ENCODE measurements at places on chromosomes 12 and 14.
A peak's percentile ranks its signal among the peaks of the same experiment; 100 is the strongest.

DNA sequence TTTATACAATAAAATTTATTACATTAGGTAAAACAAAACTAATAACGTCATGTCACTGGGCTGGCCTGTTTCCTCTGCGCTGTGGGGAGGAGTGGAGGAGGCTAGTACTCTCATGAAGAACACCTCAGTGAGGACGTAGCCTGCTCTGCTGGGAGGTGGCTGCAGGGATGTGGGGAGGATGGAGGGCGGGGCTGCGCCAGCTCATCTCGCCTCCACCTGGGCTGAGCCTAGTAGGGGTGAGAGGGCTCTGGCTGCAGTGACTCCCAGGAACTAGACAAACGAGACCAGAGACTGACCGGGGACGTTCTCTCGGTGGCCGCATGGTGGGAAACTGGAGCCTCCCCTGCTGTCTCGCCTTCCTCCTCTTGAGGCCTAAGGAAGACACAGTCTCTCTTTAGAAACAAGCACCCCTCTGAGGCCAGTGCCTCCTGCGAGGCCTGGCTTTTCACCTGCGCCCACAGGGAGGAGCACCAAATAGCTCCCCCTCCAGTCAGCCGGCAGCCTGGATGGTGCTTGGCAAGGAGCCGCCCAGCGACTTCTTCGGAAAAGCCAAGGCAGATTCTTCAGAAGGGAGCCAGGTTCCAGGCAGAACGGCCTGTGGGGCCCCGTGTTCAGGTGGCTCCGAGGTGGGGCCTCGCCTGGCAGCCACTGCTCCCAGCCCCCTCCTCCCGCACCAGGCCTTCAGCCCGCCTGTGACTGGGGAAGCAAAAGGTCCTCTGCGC is 62.4 kb downstream of the PLEKHG3 start:
- no peak for DNase-seq

- DNase-seq, result no peak
Measured at GRCh38 chr12:12108441-12109058, 37.8 kb downstream of the BCL2L14 start.

DNA sequence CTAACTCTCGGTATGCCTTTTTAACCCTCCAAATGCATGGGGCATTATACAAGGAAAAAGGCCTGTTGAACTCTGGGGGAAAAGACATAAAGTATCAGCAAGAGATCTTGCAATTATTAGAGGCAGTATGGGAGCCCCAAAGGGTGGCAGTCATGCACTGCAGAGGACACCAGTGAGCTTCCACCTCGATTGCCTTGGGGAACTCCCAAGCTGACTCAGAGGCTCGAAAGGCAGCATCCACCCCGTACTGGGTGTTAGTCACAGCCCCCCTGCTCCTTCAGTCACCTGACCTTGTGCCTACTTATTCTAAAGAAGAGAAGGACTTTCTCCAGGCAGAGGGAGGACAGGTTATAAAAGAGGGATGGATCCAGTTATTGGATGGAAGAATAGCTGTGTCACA is 781.4 kb upstream of the TMEM132C start:
- peak; percentile 29 for DNase-seq

- DNase-seq, result no peak
Measured at GRCh38 chr12:130571089-130571488, 145.0 kb downstream of the RIMBP2 start.

GRCh38 chr12:122942637-122943036 is 23.6 kb downstream of the ABCB9 start:
- no peak for DNase-seq

GRCh38 chr12:26554332-26554731 is 278.7 kb downstream of the ITPR2 start:
- no peak for DNase-seq

- DNase-seq, result no peak
Measured at GRCh38 chr12:111056618-111057521, 136.5 kb upstream of the MYL2 start.

- DNase-seq, result no peak
Measured at GRCh38 chr14:91005716-91006115, 54.7 kb downstream of the RPS6KA5 start.

DNA sequence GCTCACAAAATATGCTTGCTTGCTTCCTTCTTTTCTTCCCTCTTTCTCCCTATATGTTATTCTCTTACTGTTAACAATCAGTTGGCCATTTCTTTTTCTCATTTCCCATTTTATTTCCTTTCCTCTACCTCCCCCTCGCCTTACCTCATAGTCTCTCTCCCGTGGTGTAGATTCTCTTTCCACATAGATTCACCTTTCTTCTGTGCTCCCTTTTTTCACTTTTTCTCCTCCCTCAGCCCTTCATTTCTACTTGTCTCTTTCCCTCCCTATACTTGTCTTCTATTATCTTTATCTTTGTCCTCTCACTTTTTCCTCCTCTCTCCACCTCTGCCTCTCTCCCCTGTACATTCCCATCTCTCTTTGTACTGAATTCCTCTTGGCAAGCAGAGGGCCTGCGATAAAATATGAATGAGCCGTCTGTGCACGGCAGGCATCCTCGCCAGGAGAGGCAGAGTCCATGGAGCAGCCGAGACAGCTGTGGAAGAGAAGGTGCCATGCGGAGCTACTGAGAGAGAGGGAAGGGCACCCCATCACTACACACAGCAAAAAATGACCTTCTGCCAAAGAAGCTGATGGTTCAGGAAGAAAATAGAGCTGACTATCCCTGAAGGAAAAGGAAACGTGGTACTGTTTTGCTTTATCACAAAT is 12.1 kb downstream of the C14orf93 start:
- no peak for DNase-seq

GRCh38 chr12:70745048-70745447 is 107.8 kb upstream of the PTPRB start:
- no peak for DNase-seq

- no peak for DNase-seq
Measured at GRCh38 chr12:111311011-111311410, 57.9 kb downstream of the PHETA1 start.

DNA sequence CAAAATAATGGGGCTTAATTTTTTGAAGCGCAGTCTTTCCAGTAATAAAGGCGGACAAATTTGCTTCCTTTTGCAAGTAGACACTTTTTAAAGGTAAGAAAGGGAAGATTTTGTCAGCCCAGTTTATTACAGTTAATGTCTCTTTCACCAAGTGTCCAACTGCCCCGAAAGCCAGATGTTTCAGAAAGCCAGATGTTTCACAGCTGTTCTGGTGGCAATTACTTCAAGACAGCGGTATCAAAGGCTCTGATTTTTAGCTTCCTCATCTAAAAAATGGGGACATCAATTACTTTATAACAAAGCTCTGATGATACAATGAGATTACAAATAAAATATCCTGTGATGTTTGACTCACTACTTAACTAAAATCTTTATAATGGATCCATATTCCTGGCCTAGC is 1.0 kb downstream of the WBP11 start:
- no peak for DNase-seq

GRCh38 chr12:64624035-64624434 is 13.7 kb downstream of the RASSF3 start:
- DNase-seq, result no peak

GRCh38 chr12:82832981-82833380 is 146.3 kb downstream of the TMTC2 start:
- DNase-seq, result no peak

DNA sequence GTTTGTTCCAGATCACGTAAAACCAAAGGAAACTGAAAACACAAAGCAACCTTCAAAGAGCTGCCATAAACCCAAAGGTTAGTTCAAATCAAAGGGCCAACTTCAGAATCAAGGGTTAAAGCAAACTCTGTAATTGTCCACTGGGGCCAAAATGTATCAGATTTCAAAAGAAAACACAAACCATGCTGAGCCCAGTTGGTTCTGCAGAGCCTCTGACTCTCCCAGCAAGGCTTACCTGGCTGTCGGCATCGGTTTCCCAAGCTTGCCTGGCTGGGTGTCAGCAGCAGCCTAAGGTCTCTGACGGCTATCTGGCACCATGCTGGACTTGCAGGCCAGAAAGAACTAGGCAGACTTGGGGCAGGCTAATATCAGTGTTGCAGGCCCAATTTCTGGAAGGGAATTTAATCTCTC is 125.3 kb downstream of the DAD1 start:
- DNase-seq, result no peak

DNA sequence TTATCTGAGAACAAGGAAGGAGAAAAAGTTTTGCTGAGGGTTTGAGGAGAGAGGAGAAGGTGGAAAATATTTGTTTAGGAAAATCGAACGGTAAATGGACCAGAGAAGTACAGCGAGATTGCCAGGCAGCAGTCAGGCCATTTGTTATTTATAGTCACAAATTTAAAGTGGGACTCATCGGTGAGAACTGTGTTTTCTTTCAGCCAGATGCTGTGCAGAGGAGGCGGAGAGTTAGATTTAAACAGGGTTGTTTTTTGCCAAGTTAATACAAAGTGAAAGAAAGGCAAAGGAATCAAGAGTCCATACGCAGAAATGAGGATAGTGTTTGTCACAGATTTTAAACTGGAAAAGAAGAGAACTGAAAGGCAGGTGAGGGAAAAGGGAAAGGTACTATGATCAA is 200.6 kb upstream of the CNOT2 start:
- DNase-seq, result no peak

DNA sequence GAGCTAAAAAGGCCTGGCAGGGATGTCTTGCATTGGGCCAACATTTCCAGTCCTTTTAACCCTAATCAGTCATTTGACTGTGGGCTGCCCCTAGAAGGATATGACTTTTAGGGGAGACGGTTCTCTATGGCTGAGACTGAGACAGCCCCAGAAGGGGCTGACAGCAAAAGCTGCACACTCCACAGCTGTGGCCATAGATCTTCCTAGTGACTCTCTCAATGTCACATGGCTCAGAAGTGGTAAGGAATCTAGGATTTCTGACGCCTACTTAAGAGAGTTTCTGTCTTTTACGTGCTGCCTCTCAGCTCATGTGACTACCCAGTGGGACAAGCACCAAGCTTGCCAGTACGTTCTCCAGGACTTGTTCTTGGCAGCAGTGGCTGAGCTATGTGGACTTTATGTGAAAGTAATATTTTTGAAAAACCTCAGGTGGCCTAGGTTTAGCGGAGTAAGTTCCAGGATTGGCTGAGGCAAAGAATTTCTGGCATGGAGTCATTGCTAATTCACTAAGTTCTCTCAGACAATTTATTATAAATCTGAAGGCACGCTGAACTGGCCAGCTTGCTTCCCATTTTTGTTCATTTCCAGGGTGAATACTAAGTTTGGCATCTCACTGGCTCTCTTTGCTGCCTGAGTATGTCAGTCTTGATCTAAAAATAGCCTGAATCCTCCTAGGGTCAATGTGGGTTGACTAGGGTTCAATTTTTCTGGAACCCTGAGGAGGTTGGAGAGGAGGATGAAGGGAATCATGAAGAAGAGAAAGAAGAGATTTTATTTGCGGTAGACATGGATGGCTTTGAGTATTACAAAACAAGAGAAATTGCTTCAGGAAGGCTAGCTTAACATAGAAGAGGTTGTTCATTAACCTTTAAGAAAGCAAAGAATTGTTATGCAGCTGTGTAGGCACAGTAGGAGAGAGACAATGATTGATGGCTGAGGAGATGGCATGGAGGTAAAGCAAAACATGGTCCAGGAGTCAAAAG is 271.8 kb downstream of the AEBP2 start:
- no peak for DNase-seq

DNA sequence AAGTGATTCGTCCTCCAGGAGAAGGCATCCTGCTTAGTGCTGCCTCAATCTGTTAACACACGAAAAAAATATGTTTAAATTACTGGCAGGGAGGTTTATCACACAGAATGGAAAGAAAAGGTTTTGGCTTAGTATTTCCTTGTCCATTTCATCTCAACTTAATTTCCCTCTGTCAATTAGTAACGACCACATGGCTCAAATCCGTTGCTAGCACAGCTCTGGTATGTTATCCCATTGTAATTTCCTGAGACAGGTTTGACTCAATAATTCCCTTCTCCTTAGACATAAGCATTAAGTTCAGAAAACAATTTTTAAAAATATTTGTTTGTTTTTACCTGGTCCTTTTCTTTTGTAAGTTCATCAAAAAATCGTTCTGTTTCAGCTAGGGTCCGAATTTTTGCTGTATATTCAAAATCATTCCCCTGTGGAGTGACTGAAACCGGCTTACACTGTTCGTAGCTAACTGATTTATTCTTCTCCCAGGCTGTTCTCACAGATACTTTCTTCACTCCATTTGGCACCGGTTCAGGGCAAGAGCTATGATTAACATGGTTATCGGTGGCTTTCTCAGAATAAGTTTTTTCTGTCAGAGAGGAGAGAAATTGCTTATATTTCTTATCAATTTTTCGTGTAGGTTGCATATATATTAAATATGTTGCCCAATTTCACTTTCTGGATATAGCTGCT is 10.1 kb upstream of the PITPNM2 start:
- DNase-seq, result no peak

- DNase-seq, result peak; percentile 64
Measured at GRCh38 chr12:128644664-128645296, 179.0 kb downstream of the SLC15A4 start.

GRCh38 chr14:24426150-24426911 is 3.1 kb downstream of the CBLN3 start:
- peak; percentile 3 for DNase-seq

GRCh38 chr12:79873201-79873600 is 61.7 kb downstream of the PPP1R12A start:
- DNase-seq, result no peak

DNA sequence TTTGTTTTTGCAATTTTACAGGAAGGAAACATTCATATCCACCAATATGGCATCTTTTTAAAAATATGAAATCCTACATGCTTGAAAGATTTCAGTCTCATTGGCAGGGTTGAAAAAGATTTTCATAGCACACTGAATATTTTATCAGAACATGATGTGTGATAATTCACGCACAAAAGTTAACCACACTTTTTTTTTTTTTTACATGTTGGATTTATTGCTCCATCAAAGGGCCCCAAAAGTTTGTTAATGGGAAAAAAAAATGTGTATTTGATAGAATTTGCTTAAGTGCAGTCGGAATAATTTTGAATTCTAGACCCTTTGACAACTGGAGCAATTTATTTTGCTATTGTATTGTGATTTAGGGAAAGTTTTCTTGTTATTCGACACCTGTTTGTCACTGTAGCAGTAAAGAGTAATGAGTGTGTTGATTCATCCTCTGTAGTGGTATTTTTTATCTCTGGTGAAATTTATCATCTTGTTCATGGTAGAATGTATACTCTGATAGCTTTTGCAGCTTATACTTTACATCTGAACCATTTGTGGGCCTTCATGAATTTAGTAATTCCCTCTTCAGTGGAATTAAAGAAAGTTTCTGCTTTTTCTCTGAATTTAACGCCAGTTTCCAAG is 1.1 kb downstream of the EML1 start:
- no peak for DNase-seq

DNA sequence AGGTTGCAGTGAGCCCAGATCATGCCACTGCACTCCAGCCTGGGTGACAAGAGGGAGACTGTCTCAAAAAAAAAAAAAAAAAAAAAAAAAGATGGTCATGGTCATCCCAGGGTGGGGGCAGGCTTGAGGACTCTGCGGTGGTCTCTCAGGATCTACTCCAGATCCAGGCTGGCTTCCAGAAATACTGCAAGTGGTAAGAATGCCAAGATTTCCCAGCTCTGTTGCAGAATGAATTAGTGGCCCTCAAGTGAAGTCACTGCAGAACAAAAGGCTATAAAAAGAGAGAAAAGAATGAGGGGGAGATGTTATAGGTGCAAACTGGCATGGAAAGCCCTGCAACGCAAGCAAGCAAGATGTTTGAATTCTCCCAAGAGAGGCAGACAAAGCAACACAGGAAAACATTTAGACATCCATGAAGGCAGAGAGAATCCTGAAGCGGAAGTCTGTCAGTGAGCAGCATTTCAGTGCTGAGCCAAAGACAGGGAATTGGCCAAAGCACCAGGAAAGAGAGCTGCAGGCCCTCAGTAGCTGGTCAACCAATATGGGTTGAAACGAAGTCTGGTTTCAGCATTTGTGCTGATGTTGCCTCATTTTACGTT is 31.9 kb upstream of the ETFBKMT start:
- DNase-seq, result no peak

GRCh38 chr14:90900476-90901083 is 84.3 kb upstream of the TTC7B start:
- no peak for DNase-seq
